ENCODE measurements at places on chromosomes 5 and 9.
A peak's percentile ranks its signal among the peaks of the same experiment; 100 is the strongest.

- no peak for DNase-seq
These were observed 51.7 kb downstream of the CPLANE1 start for GRCh38 chr5:37197340-37198050.

GRCh38 chr5:75632321-75632720 lies 21.1 kb downstream of the ANKDD1B start:
- DNase-seq: no peak

DNA sequence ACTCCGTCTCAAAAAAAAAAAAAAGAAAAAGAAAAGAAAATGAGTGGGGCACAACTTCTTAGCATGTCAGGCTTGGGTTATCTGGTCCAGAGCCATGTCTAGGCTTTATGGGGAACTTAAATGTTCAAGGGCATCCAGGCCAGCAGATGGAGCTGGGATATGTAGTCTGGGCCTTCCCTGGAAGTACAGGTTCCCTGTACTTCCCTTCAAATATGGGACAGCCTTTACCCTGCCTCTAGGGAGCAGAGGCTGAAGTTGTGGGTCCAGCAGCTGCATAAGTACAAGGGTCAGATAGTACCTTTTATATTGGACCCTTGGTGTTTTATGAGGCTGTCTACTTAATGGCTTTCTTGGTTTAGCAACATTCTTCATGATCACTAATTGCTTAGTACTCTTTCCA lies 42.1 kb downstream of the FAF2 start:
- DNase-seq: no peak

DNA sequence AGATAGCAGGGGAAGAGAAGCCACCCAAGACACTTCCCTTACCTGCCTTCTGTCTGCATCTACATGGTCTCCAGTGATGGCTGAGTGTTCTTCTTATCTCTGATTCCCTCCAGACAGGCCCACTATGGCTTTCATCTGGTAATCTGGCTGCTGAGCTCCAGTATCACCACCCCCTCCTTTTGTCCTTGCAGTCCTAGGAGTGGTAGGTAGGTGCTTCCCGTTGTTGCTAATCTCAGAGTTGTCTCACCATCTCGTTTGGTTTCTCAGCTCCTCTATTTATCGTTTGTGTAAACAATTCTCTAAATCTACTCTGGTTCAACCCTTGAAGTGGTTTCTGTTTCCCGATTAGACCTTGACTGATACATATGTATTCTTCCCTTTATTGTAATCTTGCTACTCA lies 243.8 kb upstream of the RFX3 start:
- no peak for DNase-seq

GRCh38 chr9:108698231-108698630 lies 157.6 kb downstream of the ACTL7B start:
- no peak for DNase-seq

GRCh38 chr9:19479874-19480273 lies 71.1 kb downstream of the ACER2 start:
- no peak for DNase-seq

DNA sequence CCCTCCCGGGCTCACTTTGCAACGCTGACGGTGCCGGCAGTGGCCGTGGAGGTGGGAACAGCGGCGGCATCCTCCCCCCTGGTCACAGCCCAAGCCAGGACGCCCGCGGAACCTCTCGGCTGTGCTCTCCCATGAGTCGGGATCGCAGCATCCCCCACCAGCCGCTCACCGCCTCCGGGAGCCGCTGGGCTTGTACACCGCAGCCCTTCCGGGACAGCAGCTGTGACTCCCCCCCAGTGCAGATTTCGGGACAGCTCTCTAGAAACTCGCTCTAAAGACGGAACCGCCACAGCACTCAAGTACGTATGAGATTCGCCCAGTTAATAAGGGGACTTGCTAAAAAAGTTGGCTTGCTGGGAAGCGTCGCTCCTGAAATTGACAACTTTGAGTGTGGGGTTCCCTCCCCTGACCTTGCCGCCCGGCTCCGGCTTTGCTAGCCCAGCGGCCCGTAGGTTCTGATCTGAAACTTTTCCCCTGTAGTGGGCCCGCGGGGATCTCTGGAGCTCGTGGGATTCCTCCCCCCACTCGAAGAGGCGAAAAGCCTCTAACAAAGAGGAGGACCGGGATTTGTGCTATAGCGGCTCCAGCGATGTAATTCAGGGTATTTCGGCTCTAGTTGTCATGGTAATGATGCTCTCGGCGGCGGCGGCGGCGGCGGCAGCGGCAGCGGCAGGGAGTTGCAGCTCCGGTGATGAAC lies 572 bp downstream of the NR4A3 start:
- peak; percentile 63 for DNase-seq

DNA sequence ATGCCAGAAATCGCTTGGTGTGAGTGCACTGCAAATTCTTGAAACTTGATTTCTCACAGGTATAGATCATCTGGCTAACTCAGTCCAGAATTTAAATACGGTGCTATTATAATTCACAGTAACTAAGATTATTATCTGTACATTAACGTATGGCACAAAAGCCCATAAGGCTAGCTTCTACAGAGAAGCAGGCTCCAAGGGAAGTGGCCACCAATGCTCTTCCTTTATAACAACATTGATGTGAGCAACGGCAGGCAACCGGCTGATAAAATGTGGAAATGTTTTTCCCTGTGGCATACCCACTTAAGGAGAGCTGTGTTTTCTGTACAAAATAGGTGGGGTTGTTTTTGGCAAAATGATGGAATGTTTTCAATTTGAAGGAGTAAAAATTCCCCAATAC lies 35.7 kb downstream of the SEMA4D start:
- DNase-seq: no peak

DNA sequence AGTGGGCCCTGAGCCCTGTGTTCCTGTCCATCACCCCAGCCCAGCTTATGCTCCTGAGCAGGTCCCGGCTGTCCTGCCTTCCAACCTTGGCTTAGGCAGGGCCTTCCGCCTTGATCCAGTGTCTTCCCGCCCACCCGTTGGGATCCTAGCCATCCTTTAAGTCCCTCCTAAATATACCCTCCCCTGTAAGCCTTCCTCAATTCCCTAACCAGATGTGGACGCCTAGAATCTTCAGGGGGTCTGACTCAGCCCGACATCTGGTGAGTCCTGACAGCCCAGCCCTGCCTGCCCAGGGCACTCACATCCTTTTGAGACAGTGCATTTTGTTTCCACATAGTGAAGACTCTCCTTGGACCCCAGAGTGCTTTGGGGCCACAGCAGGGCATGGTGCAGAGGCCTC lies 23.7 kb downstream of the SLC6A7 start:
- DNase-seq: peak; percentile 89

GRCh38 chr9:13278023-13278367 lies 1.5 kb downstream of the MPDZ start:
- DNase-seq: no peak

DNA sequence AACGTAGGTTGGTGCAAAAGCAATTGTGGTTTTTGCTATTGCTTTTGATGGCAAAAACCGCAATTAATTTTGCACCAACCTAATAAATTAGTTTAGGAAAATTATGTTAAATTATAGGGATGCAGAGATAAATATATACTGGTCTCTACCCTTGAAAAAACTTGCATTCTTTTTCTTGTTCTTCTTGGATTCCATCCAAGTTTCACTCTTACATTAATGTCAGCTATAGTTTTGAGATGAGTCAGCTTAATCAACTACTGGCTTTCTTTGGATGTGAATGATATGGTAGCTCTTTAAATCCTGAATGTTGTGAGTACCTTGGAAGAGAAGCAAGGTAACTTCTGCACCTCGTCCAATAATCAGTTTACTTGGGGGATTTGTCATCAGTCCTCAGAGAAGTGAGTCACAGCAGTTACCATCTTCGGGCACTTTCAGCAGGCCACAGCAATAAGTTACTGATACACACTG lies 549.0 kb upstream of the ZNF608 start:
- peak; percentile 32 for DNase-seq

- DNase-seq: no peak
These were observed 118.6 kb downstream of the RGS3 start for GRCh38 chr9:113581865-113582697.

DNA sequence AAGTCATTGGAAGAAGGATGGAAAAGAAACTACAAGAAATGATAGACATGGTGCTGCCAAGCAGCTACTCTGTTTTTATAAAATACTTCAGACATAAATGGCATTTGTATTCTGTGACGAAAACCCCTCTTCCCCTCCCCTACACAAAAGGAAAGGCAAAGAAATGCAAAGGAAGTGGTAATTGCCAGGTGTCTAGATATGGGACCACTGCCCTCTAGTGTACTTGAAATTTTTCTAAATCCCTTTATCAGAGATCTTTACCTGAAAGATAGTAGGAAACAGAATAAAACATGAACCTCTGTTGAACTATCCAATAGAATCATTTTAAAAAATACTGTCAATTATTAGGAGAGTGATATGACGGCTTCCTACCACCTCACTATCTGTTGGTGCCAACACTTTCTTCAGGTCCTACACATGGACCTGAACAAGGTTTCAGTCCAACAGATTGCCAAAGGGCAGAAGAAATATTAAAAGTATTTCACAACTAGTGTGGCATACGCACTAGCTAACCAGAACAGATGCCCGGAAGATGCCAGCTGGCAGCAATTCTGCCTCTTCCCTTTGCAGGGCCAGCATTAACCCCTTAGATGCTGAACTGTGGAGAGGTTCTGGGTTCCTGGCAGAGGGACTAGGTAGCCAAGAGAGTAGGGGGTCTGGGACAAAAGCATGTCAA lies 104.1 kb downstream of the TSSK1B start:
- peak; percentile 44 for DNase-seq

- peak; percentile 78 for DNase-seq
These were observed 64.0 kb downstream of the POU5F2 start for GRCh38 chr5:93677359-93677891.

DNA sequence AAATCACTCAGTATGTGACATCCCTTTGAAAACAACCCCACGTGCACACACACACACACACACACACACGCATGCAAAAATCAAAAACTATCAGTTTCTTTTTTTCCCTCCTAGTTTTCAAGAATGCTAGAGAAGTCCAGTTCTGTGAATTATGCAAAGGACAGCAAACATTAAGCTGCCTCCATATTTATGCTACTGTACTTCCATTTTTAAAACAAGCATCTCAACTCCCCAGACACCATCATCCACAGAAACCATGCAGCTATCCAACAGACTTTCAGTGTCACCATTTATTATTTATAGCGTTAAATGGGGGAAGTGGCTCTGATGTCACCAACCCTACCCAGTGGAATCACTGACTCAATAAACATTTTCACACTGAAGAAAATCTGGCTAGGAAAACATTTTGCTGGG lies 1.6 kb downstream of the FBXW11 start:
- no peak for DNase-seq

GRCh38 chr9:37602817-37603216 lies 10.4 kb upstream of the TOMM5 start:
- no peak for DNase-seq

GRCh38 chr5:150046031-150046430 lies 40.3 kb downstream of the CSF1R start:
- DNase-seq: no peak

DNA sequence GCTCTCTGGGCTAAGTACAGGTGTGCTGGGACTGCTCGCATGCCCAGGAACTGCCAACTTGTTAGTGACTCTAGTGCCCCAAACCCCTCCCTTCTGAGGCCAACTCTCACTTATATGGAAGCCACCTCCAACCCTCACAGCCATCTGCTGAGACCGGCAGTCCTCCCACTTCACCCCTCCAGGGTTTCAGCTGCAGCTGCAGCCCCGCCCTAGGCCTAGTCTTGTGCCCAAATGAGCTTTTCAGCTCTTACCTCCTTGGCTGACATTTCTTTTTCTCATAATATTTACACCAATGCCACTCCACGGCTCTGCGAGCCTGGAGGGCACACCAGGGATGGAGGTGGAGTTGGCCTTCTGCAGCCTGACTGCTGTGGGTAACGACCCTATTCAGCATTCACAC lies 166.6 kb downstream of the ROR2 start:
- no peak for DNase-seq

- DNase-seq: no peak
These were observed 94.3 kb upstream of the EQTN start for GRCh38 chr9:27391040-27391895.

DNA sequence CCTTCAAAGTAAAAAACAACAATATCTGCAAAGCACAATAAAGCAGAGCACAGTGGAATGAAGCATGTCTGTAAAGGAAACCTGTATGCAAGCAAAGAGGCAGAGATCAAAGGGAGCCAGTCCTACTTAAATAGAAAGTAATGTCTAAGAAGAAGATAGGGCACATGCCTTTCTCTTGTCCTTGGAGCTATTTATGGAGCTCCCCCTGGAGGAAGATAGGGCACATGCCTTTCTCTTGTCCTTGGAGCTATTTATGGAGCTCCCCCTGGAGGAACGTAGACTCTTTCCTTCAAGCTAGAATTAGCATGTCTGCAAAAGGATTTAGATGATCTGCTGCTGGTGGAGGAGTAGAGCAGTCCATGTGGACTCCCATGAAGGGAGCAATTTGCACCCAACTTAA lies 168.1 kb upstream of the RASEF start:
- no peak for DNase-seq

GRCh38 chr9:77820293-77820954 lies 172.3 kb upstream of the GNA14 start:
- peak; percentile 34 for DNase-seq

DNA sequence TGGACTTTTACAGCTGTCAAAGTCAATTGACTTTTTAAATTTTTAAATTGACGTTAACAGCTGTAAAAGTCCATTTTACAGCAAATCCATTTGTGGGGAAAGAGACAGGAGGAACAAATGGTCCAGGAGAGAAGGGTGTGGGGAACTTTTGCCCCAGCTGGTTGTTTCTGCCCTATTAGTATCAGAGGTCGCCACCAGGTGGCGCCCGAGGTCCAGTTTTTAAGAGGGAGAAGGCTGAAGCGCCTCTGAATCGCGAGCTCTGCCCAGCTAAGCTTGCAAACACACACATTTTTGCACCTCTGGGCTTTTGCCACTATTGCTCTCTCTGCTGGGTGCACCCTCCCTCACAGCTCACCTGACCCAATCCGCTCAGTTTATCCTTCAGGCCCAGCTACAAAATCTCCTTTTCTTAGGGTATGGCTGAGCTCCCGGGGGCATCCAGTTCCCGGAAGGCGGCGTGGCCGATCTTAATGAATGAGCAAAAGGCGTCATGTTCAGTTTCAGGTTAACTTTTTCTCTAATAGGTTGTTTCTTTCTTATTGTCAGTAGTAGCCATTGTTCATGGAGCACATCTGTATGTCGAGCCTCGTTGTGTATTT lies 6.3 kb upstream of the TTLL11 start:
- peak; percentile 75 for DNase-seq

- peak; percentile 58 for DNase-seq
These were observed 74.8 kb downstream of the SLF1 start for GRCh38 chr5:94693043-94693822.

GRCh38 chr5:150038547-150038946 lies 38.0 kb downstream of the HMGXB3 start:
- DNase-seq: no peak

Measured in umbilical cord (tissue), 2 donors.